ENCODE measurements at places on chromosomes 7 and 10.

- no peak for DNase-seq
Measured at GRCh38 chr10:46006219-46006618, 24.2 kb downstream of the NCOA4 start.

DNA sequence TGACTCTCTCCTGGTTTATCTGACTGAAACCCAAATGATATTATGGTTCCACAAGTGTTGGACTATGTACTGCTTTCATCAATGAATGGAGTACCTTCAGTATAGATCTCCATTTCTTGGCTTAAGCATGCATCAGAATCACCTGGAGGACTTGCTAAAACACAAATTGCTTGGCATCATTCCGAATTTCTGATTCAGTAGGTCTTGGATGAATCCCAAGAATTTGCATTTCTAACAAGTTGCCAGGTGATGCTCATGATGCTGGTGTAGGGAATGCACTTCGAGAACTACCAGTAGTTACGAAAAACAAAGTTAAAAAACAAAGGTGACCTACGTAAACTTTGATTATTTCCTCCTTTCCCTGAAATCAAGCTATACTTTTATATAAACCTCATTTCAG is 119.0 kb upstream of the FEZF1 start:
- DNase-seq, result no peak

GRCh38 chr7:130418306-130418705 is 22.5 kb downstream of the CEP41 start:
- peak; percentile 25 for DNase-seq

DNA sequence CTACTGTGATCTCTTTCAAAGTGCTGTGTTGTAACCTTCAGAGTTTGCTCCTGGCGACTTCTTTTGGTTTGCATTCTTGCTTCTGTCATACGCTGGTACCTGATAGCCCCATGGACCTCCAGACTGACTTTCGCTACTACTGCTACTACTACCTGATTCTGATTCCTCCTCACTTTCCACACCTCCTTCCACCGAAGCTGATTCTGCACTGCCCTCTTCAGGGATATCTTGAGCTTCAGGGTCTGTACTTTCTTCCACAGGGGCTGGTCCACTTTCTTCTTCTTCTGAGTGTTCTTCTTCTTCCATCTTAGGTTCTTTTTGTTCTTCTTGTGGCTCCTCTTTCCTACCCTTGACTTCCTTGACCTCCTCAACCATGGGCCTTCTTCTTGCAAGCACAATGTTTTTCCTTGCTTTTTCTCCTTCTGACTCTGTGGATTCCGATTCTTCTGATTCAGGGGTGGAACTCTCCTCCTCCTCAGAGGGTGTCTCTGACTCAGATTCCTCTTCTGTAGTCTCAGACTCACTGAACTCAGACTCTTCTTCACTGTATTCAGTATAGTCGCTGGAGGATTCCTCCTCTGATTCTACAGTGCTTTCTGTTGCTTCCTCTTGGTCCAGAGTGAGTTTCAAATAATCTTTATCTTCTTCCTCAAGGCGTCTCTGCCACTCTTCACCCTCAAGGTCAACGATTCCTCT is 992.2 kb downstream of the PCDH15 start:
- DNase-seq, result no peak

- DNase-seq, result no peak
Measured at GRCh38 chr10:230758-231157, 95.5 kb downstream of the ZMYND11 start.
